ENCODE measurements at places on chromosomes 7 and 10.
A peak's percentile ranks its signal among the peaks of the same experiment; 100 is the strongest.

DNA sequence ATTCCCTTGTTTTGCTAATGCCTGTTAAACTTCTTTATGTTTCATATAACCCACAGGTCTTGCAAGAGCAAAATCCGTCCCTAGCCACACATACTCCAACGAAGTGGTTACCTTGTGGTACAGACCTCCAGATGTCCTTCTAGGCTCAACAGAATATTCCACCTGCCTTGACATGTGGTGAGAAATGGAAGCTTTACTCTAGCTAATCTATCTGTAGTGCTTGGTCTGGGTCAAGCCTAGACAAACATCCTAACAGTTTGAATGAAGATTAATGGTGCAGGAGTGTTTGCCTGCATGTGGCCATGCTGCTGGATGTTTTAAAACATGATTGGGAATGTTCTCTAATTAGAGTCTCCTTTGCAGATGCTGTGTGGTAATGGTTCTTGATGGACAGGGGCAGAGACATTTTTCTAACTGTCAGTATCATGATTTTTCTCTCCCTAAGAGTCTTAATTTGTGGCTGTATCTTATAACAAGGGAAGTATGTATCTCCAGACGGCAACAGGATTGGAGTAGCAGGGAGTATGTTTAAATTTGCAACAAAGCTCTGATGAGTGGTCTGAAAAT is 308.5 kb upstream of the FZD1 start:
- no peak for DNase-seq

DNA sequence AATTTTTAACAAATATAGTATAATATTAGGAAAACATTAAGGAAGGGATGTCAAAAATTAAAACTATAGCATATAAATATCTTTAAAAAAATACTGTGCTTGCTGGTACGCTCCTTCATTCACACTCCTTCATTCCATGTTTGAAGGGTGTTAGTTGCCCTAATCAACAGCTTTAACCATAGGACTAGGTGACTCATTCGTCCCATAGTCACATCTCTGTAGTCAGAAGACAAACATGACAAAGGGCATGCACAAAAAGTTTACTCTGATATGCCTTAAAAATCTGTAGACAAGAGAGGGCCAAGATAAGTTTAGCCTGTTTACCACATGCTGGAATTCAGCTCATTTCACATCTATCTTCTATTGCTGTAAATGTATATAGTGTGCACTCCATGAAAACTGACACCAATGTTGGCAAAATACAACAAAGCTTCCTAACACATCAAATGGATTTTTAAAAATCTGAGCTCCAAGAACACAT is 646 bp downstream of the FAM13C start:
- no peak for DNase-seq

- DNase-seq: no peak
These were observed 162.4 kb upstream of the PPP2R2D start for GRCh38 chr10:131738396-131738735.

- DNase-seq: no peak
These were observed 418.6 kb upstream of the NPVF start for GRCh38 chr7:25646726-25647413.

GRCh38 chr7:158827411-158828132 is 1.7 kb downstream of the ESYT2 start:
- no peak for DNase-seq

DNA sequence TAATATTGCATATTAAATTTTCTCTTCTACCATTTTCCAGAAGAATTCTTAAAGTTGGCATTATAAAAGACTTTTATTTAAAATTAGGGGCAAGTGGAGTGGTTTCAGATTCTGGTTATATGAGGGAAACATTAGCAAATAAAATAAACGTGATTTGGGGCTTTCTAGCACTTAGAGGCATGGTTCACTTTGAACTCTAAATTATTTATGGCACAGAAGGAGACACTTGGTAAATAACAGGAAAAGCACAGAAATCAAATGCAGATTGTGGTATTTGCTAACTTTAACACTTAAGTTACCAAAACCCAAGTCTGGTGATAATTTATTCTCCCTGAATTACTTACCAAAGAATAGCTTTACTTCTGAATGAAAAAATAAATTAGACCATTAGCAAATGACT is 134.5 kb upstream of the ETV1 start:
- peak; percentile 3 for DNase-seq

- DNase-seq: no peak
These were observed 31.5 kb downstream of the TCF7L2 start for GRCh38 chr10:112981553-112981952.

GRCh38 chr7:20199015-20199737 is 18.0 kb downstream of the MACC1 start:
- peak; percentile 23 for DNase-seq

GRCh38 chr7:99498546-99498944 is 1.5 kb downstream of the ZNF394 start:
- DNase-seq: no peak

DNA sequence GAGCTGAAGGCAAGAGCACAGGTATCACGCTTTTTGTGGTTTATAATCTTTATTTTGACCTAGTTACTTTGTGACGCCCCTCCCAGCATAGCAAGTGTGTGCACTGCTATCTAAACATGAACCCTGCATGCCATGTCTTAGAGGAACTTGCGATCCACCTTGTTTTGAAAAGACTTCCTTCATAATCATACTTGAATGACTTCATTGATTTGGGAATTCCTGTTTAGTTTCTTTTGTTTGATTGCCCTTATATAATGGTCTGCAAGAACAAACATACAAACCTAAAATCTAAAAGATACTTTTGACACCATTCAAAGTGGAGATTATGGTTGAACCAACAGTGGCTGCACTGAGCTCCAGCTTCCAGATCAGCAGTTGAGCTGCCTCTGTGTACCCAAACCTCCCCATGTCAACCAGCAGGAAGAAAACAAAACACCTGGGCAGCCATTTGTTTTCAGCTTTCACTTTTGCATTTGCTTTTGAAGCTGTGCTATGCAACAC is 132.6 kb downstream of the CELF2 start:
- no peak for DNase-seq

DNA sequence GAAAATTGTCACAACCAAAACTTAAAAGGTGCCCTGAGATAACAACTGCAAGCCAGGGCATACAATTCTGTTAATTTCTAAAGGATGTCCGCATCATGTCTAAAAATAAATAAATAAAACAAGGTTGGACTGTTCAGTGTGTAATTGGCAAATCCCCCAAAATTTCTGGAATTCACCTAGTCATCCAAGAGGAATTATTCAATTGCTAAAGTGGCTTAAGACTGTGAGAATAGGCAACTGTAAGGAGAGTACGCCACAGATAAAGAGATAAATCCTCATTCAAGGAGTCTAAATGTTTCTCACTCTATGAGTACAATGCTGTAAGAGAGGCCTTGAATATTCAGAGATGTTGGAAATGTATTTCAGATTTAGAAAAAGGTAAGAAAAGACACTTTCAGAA is 37.2 kb downstream of the PIK3AP1 start:
- no peak for DNase-seq

DNA sequence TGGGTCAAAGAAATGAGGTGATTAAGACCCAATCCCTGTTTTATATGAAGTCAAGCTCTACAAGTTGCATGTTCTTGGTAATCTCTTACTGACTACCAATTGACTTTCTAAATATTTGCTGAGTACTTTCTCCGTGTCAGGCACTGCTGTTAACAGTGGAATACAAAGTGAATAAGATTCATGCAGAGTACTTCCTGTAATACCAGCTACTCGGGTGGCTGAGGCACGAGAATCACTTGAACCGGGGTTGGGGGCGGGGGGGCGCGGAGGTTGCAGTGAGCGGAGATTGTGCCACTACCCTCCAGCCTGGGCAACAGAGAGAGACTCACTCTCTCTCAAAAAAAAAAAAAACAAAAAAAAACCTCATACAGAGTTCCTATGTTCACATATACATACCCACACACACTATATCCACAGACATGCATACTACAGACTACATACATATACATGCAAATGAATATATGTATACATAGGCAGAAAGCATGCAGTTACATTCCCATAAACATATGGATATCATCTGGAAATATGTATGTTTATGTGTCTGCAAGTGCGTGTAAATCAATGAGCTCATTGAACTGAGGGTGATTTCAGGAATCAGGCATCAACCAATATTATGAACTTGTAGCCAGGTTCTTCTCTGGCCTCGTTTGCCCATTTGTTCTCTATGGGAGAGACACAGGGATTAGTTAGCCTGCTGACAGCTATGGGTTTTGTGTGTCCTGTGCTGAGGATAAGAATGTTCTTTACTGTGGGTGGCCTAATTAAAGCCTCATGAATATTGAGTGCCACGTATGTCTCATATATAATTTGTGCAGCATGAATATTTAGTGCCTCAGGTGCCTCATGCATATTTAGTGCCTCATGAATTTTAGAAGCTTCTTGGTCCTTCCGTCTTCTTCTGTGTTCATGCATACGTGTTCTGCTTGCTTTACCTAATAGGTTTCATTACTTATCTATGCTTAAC is 73.9 kb downstream of the BICC1 start:
- no peak for DNase-seq

- no peak for DNase-seq
These were observed 1.3 kb upstream of the VDAC2 start for GRCh38 chr10:75209086-75209920.

DNA sequence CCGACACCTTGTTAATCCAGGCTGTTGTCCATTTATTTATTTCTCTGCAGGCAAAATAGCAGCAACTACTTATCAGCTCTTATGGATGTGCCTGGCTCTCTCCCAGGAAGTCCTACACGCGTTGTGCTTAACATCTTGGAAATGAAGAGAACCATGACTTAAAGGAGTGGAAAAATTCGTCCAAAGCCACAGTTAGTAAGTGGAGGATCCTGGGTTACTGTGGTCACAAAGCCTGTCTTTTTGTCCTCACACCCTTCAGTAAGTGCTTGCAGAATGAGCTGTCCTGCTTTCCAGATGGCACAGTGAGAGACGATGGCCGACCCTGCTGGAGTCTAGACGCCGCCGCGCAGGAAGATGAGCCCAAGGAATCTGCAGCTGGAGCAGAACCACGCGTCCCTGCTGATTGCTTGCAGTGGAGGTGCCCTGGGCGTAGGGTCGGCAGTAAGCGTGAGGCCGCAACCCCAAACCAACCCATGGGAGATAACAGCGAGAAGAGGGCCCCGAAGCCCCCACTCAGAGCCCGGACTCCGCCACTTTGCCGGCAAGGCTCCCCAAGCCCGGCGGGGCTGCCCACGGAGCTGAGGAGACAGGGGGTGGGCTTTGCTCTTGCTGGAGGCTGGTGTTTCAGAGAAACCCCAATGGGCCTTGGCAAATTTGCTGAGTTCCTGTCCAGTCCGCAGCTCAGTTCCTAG is 178.6 kb downstream of the CXCL12 start:
- DNase-seq: no peak

- DNase-seq: peak; percentile 46
These were observed at the start of gene TMEM196 for GRCh38 chr7:19772841-19773760. Gene TMEM196 (minus strand): TSS chr7:19773617. CDS start chr7:19772696, 921 bp downstream.

- DNase-seq: no peak
These were observed 320.9 kb downstream of the WDR11 start for GRCh38 chr10:121171825-121172787.

DNA sequence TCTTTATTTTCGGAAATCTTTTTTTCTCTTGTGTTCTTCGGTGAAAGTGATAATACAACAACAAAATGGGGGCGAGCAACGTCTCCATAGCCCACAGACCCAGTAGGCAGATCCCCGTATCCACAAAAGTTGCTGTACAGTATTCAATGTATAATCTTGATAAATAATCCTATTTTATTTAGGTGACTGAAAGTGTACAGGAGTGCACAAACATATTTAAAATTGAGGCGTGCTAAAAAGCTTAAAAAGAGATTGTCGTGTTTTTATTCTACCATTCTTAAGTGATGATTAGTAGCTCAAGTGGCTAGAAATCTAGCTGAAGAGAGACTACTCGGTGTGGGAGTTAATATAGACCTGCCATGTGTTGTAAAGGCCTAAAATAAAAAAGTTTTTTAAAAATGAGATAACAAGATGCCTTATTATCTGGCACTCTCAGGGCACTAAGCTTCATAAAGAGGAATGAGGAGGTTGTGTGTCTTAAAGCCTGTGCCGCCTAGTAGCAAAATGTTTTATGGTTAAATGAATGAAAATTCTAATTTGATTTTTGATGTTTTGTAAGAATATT is 1.6 kb downstream of the CAPZA2 start:
- no peak for DNase-seq

- peak; percentile 50 for DNase-seq
These were observed 44.3 kb downstream of the MACC1 start for GRCh38 chr7:20172736-20173334.

DNA sequence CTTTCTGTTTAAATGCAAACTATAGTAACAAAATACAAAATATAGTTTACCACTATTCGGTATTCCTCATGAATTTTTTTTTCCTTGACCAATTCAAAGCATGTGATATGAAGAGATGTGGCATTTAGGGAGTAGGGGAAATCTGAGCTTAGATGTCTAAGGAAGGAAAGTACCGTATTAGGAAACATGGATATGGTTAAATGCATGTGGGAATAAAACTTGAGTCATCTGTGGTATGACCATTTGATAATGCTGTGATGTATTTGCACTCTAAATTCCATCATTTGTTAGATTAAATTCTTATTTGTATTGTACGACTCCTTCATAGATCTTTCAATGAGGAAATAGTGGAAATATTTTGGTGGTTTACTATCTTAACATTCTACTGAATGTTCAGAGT is 19.7 kb downstream of the AHR start:
- DNase-seq: no peak

GRCh38 chr10:77889277-77889903 is 37.2 kb downstream of the DLG5 start:
- DNase-seq: peak; percentile 76

DNA sequence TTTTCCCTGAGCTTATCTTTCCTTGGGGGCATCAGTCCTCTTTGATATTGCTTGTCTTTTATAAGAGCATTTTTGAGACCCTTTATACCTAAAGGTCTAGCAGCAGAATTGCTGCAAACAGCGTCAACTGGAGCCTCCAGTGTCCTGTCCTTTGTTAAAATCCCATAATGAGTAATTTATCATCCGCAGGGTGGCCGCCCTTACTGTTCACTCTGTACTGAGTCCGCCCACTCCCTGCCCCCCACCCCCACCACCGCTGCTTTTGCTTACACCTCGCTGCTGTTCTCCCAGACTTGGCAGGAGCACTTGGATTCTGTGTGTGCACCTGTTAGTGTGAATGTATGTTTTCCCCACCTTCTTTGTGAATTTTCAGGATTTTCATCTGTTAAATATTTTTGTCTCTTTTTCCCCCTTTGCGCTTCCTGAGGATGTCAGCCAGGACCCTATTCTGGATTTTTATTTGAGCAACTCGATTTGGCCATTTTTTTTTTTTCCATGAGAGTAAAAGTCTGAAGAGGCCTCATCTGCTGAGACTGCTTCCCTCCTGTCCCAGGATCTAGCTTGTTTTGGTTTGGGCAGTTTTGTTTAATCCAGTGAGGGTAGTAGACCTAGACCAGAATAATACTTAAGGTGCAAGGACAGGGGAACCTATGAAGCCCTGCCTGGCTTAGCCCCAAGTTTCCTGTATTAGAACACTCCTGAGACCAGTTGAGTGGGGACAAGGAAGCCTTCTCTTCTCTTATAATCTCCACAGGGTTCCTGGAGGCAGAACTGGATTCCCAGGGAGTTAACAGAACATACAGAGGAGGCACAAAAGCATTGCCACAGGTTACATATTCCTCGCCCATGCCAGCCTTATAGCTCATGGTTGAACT is 8.2 kb downstream of the AGFG2 start:
- no peak for DNase-seq
